Stimulated activated CD8-positive, alpha-beta memory T cell treated with anti-CD3 and anti-CD28 coated beads, Interleukin-2, amount 100 ng/mL, for 1 hour (primary cell): ENCODE measurements at places on chromosomes 7 and 10.

DNA sequence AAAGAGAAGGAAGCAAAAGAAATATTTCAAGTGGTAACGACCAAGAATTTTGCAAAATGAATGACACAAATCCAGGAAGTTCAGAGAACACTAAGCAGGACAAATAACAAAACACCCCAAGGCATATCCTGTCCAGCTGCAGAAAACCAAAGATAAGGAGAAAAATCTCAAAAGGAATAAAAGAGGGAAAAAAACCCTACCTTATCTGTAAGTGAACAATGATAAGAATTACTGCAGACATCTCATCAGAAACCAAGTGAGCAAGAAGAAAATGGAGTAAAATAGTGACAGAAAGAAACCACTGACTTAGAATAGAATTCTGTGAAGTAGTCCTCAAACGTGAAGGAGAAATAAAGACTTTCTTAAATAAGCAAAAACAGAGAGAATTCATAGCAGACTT, 21.8 kb downstream of the CARD11 start:
- no peak for DNase-seq

DNA sequence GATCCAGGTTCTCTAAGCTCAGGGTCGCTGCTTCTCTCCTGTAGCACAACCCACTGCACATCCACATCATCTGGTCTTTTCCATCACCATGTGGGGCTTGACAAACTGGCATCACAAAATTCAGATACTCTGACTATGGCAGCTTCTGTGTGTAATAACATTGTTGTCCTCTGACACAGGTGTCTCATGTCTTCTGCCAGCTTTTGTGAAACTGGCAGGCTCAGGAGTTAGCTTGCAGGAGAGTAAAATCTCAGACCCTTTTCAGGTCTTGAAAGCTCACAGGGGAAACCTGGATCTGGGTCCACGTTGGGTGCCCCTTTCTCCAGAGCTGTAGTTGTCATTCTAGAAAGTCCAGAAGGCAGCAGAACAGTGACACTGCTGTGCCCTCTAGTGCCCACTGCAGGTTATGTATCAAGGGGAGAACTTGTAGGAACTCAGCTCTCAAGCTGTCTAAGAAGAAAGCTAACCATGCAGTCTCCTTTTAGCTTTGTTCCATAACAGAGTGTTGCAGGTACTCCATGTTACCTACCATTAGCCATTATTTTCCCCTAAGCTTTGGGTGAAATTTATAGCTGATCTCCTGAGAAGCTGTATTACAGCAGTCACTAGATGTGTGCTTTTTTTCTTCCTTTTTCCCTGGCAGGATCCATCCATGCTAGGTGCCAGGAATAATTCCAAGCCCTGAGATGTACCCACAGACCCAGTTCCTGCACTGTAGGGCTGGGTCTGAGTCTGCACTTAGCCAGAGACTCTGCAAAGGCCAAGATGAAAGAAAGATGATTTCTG, 102.7 kb downstream of the ZNF248 start:
- no peak for DNase-seq

- DNase-seq, result no peak
These were observed 2.8 kb downstream of the FASTK start for GRCh38 chr7:151077705-151078232.

DNA sequence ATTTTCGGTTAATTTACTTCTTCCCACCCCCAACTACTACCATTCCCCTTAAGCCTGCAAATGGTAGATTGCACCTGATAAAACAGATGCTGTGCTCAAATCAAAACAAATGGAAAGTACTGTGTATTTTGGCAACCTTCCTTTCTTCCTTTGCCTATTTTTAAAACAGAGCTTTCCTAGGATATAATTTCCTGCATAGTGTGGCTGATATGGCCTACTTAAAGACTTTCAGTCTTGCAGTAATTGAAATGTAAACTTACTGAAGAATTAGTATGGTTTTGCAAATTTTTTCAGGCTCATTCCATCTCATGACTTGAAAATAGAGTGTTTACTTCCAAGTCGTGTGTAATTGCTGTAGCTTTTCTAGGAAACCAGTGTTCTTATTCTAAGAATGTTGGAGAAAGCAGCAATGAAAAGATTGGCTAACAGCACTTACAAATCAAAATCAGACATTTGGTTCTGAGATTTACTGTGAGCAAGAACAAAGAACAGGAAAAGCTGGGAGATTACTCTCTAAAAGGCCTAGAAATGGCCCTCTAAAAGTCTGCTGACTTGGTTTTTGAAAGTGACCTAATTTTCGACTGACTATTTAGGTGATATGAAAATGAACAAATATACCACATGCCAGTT, 52.0 kb downstream of the REEP3 start:
- no peak for DNase-seq

DNA sequence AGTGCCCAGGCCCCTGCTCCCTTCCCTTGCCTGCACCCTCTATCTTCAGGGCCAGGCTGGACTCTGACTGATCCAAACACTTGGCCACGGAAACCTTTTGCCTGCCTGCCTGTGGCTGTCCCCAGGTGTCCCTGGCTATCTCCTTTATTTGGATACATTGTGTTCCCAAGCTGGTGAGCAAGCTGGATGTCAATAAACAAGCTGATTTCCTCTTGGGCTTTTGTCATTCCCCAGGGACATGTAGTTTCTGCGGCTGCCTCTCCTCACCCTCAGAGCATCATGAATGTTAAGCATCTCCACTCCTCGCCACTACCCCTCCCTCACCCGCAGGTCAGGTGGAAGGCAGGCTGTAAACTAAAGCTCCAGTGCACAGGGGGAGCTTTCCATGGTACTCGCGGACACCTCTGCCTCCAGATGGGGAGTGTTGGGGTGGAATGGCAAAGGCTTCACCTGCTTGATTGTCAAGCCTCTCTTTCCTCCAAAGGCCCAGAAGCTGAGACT, 6.9 kb downstream of the GHRHR start:
- no peak for DNase-seq

GRCh38 chr10:37816290-37816689, 41.1 kb downstream of the ZNF248 start:
- DNase-seq, result no peak

DNA sequence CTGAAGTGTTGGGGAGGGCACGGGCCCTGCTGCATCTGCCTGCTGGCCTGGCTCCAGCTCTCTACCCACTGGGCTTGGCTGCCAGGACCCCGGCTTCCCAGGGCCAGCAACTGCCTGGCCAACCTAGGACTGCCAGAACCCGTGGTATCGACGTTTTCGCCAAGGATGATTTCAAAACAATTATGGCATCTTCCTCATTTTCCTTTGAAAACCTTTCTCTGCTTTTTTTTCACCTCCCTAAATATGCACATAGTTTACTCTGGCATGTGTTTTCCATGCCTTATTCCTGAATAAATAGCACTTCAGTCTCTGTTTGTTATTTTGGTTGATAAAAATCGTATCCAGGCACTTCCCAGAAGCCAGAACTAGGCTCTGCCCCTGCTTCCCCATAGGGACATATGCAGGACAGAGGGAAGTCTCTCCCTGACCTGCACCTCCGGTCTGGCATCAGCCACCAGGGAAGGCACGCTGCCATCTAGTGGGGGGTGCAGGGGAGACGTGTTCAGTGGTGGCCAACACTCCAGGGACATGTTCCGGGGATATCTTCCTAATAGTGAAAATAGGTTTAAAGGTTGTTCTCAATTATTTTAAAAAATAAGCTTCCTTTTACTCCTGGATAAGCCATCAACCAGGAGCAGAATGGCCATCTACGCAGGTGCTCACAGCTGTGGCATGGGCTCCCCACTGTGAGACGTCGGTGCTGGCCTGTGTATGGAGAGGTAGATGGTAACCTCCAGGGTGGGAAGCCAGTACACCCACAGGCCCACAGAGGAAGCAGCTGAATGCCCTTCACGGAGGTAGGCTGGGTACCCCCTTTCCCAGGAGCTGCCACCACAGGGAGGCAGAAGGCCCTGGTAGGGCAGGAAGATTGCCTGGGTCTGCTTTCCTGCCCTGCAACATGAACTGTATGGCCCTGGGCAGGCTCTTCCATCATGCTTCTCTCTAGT, 30.7 kb upstream of the ANTXRL start:
- no peak for DNase-seq

DNA sequence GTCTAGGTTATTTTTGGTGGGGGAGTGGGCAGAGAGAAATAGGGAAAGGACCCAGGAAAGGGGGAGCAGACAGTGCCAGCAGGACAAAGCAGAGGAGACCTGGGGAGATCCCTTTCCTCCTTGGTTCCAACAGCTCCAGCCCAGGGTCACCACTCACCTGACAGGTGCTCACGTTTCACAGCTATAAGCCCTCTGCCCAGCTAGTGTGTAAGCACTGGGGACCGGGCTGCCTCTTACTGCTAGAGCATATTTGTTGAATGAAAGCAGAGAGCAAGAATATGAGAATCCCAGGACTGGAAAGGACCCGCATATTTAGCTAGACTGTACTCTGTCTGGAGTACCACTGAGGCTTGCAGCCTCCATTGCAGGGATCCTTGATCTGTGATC, 6.7 kb downstream of the ZCCHC24 start:
- DNase-seq, result no peak

DNA sequence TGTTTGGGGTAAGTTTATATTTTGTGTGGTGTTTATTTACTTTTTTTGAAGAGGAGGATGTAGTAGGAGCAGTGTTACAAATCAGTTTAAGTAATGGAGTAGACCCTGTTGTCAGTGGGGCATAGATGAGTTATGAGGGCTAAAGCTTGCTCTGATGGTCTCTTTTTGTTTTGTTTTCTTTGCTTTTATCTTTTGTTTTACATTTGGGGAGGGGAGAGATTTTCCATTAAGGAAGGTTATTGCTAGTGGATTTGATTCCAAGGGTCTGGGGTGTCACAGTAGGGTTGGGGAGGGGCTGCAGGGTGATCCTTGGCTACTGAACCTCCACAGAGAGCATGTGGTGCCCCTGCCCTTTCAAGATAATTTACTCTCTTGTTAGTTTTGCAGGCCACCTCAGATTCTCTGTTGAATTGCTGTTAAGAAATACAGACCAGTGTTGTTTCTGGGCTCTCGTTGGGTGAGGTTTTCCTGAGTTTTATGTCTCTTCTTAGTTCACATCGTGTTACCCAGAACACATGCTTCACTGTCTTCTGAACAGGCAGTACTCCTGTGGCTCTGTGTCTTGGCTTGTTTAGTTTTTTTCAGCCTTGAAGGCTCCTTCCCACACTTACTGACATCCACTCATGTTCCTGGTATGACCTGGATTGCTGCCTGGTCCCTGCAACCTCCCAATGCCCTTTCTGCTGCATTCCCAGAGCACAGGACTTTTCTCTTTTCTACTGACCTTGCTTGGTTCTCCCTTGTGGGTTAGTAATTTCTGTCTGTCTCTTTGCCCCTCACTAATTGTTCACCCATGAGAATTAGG, 4.2 kb downstream of the KIFBP start:
- DNase-seq, result no peak
